ENCODE measurements at places on chromosomes 1 and 21. TPM values are rescaled to one million over a fixed set of nuclear protein-coding genes. Genes with fewer than 3 reads are reported as not detected.

GRCh38 chr1:9302745-9303524 lies 10.2 kb downstream of the SPSB1 start:
- no peak for DNase-seq

GRCh38 chr1:234722904-234723720 lies 113.1 kb upstream of the IRF2BP2 start:
- peak; percentile 67 for DNase-seq

The CAMK2N1 gene
- 9.5 TPM for total RNA-seq

GRCh38 chr21:31346256-31346821 lies 2.3 kb upstream of the TIAM1 start:
- no peak for DNase-seq

DNA sequence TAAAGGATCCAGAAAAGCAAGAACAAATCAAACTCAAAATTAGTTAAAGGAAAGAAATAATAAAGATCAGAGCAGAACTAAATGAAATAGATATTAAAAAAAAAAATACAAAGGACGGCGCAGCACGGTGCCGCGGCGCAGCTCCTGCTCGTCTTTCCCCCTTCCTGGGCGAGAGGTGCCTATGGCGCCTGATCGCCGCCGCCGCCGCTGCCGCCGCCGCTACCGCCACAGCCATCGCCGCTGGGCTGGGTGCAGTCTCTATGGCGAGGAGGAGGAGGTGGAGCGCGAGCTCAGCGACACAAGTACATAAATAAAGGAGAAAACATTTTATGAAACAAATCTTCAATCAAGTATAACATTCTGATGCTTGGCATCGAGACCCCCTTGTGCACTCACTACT lies 77.6 kb upstream of the VANGL1 start:
- peak; percentile 14 for DNase-seq

- no peak for DNase-seq
Measured at GRCh38 chr21:44443291-44443890, 11.9 kb upstream of the LRRC3 start.

- no peak for DNase-seq
Measured at GRCh38 chr1:38507563-38507962, 352.0 kb downstream of the RRAGC start.

DNA sequence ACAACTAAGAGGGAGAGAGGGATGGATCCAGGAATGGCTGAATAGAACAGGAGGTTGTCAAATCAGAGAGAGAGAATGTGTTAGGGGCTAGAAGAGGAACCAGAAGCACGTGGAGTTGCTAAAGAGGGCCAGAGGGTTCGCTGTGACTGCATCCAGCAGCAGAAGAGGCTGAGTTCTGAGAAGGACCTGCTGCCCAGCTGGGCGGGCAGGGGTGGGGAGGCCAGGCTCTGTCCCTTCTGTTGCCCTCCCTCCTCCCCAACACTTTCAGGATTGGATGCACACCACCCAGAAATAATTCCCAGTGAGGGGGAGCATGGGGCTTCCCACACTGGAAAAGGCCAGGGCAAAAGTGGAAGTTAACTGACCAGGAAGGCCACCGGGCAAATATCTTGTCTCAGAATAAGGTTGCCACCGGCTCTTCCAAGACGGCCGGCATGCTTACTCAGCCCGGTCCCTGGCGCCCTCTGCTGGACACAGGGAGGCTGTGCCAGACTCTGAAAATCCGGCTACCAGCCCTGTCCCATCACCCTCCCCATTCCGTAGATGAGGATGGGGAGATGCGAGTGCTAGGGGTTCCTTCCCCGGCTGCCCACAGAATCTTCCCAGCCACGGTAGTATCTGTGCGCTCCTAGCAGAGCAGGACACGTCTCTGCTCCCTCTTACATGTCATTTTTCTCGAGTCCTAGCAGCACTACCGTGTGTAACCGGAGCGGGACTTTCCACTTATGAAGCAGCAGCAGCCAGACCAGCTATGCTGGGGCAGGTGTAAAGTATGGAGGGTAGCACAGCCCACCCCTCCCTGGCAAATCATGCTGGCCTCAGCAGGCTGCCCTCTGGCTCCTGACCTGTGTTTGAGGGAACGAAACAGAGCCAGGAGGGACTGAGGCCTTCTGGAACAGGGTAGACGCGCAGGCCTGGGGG lies 46.8 kb upstream of the A3GALT2 start:
- DNase-seq: peak; percentile 93

DNA sequence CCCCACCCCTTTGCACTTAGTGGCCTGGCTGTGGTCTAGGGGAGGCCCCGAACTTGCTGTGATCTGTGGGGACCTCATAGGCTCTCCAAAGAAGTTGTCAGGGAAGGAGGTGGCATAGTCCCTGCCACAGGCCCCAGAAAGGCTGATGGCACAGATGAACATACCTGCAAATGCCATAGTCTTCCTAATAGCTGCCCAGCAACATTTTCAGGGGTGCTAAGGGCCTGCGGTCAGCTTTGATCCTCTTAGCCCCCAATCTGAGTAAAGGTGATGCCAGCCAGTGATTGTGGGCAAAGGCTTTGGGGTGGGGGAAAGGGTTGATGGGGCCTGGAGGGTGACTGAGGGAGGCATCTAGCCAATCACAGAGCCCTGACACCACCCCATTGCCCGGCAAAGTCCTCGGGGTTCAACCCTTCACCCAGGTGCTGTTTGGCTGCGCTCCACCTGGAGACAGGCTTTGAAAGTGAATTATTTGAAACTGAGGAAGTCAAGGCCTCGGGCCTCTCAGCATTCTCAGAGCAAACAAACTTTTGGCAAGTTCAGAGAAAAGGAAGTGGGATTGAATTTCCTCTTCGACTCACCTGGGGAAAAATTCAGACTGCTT lies 35.8 kb downstream of the PAX7 start:
- DNase-seq: no peak

DNA sequence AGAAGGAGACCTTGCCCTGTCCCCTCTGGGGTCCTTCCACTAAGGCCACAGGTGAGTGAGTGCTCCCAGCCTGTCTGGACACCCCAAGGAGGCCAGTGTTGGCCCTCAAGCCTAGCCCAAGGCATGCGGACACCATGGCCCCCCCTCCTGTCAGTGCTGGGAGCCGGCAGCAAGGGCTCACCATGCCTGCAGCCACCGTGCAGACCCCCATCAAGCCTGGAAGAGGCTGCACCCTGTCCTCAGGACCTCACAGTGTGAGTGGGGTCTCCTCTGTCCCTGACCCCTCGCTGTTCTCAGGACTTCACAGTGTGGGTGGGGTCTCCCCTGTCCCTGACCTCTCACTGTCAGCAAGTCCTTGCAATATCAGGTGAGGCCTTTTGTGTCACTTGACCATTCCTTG lies 33.2 kb upstream of the PRSS38 start:
- peak; percentile 8 for DNase-seq

The TEX38 gene
- total RNA-seq: 362 TPM

DNA sequence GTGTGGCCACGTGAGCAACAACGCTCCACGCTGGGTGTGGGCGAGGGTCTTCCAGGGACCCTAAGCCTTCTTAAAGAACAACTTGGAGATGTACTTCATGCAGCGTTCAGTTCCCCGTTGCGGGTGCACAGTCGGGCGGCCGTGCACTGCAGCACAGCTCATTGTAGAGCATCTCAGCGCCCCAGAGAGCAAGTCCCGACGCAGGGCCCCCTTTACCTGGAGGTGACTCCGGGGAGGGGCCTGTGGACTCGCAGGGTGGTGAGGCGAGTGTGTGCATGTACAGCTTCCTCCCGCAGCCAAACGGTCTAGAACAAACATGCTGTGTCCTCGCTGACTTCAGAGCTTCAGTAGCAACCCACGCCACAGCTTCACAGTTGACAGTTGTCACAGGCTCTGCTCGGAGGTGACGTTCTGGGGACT lies 19.5 kb downstream of the RRP1 start:
- no peak for DNase-seq

- no peak for DNase-seq
Measured at GRCh38 chr1:49995734-49996133, 28.0 kb downstream of the AGBL4 start.

- DNase-seq: no peak
Measured at GRCh38 chr1:47205918-47206317, 16.1 kb upstream of the PDZK1IP1 start.

The LCE3E gene
- not detected for total RNA-seq

GRCh38 chr1:23741609-23742008 lies 1.7 kb upstream of the ELOA start:
- no peak for DNase-seq

The RNU1-3 gene
- under 0.01 TPM for total RNA-seq

GRCh38 chr1:204945565-204945977 lies 74.9 kb downstream of the NFASC start:
- no peak for DNase-seq

GRCh38 chr1:10597492-10598388 lies 123.0 kb downstream of the PEX14 start:
- DNase-seq: no peak

DNA sequence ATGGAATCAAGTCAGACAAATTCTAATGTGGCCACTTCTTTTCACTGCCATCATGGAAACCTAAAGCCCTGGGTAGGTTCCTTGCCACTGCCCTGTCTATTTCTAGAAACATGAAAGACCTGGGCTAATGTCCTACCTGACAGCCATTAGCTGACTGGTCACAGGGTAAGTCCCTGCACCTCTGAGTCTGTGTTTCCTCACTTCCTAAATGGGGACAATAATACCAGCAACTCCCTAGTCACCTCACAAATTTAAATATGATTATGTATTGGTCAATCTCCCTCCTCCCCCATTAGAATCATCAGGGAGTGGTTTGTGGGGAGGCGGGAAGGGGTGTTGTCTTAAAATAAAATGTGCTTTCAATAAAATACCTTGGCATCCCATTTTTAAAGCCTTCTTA lies 2.2 kb downstream of the CREG1 start:
- DNase-seq: no peak
